Stomach (tissue), 19 donors: ENCODE measurements at places on chromosomes 11 and 22.

DNA sequence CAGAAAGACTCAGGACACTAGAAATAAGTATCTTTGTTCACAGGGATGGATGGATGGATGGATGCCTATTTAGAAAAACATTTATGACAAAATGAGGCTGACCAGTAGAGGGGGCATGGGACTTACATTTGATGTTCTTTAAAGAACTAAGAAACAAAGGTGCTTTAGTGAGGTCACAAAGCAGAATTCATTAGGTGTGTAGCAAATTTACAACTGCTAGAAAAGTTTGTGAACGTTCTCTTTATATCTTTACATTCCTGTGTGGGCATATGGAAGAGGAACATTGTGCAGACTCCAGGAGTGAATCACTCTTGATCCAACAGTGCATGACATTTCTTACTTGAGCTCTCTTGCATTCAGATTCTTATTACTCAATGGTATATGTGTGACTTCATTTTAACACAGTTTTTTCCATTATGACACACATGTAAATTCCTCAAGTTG, 15.8 kb upstream of the SIK2 start:
- DNase-seq: peak; percentile 80

GRCh38 chr22:24232725-24233124, 12.2 kb downstream of the GGT5 start:
- no peak for DNase-seq

DNA sequence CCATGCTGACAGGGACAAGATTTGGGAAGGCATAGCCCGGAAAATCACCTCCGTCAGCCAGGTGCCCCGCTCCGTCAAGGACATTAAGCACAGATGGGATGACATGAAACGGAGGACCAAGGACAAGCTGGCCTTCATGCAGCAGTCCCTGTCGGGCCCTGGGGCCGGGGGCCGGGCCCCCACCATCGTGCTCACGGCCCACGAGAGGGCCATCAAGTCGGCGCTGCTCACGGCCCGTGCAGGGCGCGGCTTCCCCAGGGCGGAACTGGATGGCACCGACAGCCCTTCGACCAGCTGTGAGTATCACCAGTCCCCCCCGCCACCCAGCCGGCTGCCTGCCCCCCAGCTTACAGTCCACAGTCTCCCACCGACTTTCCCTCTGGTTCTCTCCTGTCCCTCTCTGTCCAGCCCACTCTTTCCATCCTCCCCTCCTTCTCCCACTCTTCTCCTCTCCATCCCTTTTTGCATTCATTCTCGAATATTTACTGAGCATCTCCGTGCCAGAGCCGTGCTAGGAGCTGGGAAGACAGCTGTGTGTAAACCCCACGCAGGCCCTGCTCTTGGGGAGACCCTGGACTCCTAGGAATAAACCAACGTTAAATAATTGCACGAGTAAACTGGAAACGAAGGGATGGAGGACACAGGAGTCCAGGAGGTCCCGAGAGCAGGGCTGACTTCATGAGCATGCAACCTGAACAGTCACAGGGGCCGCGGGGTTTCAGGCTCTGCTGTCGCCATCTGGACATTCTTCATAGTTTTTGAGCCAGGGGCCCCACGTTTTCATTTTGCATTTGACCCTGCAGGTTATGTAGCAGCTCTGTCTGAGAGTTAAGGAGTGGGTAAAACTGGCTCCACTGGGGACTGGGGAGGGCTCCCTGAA, 62.8 kb downstream of the PRDM11 start:
- DNase-seq: no peak

DNA sequence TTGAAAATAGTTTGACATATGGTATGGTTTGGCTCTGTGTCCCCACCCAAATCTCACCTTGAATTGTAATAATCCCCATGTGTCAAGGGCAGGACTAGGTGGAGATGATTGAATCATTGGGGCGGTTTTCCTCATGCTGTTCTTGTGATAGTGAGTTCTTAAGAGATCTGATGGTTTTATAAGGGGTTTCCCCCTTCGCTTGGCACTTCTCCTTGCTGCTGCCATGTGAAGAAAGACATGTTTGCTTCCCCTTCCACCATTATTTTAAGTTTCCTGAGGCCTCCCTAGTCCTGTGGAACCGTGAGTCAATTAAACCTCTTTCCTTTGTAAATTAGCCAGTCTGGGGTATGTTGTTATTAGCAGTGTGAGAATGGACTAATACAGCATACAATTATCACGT, 7.7 kb downstream of the KCTD21 start:
- DNase-seq: no peak

DNA sequence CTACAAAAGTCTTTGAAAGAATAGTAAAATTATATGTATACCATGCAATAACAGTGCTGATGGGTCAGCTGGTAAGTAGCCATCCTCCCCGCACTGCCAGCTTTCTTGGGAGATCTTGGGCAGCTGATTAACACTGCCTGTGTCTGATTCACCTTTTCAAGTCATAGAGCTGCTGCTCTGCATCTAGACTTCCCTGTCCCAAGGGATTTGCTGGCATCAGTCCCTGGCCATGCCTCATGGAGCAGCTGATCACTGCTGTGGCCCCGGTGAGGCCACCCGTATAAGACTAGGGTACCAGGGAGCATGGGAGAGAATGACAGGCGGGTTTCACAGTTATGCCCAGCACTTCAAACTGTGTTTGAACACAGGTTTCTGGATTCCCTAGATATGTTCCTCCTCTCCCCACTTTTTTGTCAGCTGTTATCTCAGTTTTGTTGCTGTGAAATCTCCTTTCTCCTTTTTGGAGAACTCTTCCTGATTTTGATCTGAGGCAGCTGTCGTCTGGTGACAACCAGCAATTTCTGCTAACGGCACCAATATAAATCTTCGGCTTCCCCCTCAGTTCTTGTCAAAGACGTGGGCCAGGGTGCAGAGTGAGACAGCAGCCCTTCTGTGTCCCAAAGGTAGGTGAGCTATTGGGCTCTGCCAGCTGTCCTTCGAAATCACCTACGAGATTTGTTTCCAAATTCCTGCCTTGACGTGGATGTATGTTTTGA, 438.9 kb downstream of the NTM start:
- DNase-seq: no peak

GRCh38 chr11:78996007-78996406, 421.3 kb upstream of the NARS2 start:
- DNase-seq: no peak

DNA sequence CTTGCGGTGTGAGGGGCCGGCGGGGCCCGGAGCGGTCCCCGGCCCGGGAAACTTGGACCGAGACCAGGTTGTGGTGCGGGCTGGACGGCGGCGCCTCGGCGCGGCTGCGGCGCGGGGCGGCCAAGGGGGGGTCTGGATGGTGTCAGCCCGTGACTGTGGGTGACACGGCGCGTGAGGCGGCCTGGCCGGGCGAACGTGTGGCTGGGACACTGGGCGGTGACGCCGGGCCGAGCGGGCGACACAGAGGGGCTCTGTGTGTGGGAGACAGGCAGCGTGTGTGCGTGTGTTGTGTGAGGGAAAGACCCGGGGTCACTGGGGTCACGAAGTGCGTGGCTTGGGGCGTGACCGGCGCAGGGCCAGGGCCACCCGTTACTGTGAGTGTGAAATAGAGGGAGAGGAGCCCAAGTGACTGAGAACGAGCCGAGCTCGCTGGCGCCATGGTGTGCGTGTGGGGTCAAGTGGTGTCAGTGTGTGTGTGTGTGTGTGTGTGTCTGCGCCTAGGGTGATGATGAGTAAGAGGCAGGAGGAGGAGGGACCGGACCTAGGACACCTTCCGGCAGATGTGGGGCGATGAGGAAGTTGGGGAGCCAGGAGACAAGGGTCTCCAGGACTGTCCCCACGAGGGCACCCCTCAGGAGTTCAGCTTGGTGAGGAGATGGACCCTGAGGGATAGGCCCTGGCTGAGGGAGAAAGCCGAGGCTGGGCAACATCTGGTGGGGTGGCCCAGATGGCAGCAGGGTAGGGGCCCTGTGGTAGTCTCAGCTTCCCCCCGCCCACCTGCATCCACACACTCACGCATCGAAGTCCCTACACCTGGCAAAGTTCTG, 817 bp downstream of the RELT start:
- DNase-seq: peak; percentile 41
